ENCODE measurements at places on chromosomes 11 and 22. TPM values are rescaled to one million over a fixed set of nuclear protein-coding genes. Genes with fewer than 3 reads are reported as not detected.

DNA sequence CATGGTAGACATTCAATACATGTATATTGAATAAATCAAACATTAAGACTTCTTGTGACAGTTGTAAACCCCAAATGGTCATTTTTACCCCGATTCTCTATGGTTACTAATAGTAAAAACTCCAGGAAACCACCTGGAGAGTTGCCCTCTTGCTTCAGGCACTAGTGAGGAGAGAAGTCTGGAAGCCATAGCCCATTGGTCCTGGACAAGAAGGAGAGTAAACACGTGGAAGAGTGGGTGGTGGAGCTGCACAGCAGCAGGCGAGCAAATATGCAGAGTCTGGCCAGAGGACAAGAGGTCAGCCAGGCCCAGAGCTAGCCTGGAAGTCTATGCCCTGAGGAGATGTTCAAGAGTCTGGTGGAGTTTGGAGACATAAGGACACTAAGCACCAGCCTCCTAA is 17.7 kb downstream of the DCHS1 start:
- DNase-seq, result peak; percentile 61

DNA sequence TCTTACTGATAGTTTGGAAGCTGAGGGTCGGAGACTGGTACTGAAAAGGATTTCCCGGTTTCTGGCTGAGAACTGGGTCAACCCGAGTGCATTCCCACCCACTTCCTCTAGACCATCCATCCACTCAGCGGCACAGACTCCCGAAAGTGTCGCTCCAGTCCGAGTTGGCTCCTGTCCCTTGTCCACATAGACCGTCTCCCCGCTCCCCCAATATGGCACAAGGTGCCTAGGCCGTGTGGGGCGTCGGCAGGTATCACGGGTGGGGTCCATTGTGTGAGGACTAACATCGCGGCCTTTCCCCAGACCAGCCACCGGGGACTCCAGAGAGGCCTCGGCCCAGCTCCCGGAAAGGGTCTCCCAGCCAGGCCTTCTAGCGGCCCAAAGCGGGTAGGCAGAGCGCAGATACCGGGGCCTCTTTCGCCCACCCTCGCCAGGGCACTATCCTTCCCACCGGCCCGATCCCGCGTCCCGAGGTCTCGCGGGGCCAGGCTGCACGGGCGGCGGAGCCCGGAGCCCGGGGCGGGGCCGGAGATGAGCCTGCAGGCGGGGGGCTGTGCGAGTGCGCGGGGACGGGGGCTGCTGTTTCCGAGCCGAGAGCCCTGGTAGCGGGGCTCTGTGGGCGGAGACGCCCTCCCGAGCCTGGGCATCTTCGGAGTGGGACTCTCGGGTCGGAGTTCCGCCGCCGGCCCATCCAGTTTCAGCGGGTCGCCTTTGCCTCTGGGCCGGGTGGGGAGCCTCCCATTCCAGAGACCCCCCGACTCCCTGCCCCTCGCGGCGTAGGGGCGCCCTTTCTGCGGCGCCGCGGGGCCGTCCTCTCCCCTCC is 21.1 kb downstream of the SERPINH1 start:
- DNase-seq, result peak; percentile 63

GRCh38 chr11:73284106-73284505 is 12.0 kb downstream of the P2RY6 start:
- no peak for DNase-seq

DNA sequence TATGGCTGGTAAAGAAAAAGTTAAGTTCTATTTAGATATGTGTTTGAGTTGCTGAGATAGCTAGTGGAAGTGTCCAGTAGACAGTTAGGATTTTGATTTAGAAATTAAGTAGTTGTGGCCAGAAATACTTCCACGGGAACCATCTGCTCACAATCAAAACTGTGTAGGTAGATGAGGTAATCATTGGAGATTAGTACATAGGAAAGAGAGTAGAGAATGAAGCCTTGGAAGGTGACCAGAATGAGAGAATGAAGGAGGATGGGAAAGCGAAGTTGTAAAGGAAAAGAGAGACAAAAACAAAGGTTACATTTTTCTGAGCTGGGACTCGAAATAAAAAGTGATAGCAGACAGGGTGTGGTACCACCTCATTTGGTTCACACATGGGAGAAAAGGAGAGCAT is 296.9 kb upstream of the SORL1-AS1 start:
- no peak for DNase-seq

Gene MYO7A
- total RNA-seq, result 5.6 TPM

Gene KIRREL3
- total RNA-seq, result not detected

Gene OR4B1
- not detected for total RNA-seq

Data from thyroid gland (tissue), 4 donors.